NCI-H526 treated with DMSO at 0.1 percent for 48 hours (cell line): ENCODE measurements at places on chromosomes 7 and 10.

DNA sequence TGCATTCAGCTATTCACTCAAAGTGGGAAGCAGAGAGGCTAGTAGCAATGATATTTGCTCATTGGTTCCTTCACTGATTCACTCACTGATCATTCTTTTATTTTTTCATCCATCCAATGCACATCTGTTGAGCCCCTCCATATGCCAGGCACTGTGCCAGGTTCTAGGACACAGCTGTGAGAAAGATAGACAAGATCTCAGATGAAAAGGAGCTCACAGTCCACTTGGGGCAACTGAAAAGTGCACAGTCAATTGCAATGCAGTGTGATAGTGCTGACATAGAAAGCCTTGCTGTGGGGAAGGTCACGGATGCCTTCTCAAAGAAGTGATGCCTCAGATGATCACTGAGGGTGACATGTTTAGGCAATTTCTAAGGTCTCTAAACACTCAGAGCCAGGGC, 262.3 kb downstream of the PTEN start:
- DNase-seq: no peak

DNA sequence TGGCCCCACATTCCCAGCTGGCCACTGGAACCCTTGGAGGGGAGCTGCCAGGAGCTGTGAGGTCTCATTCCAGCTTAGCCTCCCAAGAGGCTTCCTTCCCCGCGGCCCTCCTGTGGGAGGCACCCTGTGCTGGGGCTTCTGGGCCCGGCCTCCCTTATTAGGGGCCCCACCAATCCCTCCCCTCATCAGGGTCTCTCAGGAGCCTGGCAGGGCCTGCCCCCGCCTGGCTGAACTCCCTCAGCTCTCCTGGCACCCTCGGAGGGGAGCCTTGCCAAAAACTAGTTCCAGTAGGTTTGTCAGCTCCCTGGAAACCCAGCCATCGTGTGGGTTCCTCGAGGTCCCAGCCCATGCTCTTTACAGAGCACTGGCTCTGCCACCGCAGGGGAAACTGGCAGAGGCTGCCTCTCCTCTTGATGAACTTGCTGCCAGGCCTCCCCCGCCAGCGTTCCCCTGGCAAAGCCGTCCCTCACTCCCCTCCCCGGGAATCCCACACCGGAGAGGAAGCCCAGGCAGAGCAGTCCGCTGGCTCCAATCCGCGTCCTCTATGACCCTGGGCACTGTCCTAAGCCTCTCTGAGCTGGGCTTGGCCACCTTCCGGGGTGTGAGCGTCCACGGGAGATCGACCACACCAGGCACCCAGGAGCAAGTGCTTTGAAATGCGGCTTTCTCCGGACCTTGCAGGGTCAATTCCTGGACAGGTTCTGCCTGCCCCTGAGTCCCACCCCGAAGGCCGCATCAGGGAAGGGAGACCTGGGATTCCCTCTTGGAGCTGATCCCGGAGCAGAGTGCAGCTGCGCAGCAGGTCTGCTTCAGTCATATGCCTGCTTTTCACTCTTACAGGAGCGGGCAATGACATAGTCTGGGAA, 139.8 kb downstream of the ARHGAP22 start:
- no peak for DNase-seq

DNA sequence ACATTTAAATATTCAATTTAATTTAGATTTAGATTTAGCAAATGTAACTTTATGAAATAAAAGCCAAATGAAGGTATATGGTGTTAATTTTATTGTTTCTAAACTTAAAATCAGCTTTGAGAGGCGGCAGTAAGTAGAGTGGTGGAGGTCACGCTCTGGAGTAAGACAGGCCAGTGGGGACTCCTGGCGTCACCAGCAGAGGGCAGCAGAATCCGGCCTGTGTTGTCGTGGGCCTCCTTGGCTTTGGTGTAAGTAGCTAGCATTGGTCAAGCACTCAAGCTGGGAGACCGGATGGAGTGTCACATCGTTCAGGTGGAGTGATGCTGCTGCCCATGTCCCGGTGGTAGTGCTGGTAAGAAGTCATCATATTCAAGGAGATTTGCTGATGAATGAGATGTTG, 98.7 kb upstream of the DNAJB6 start:
- DNase-seq: no peak

DNA sequence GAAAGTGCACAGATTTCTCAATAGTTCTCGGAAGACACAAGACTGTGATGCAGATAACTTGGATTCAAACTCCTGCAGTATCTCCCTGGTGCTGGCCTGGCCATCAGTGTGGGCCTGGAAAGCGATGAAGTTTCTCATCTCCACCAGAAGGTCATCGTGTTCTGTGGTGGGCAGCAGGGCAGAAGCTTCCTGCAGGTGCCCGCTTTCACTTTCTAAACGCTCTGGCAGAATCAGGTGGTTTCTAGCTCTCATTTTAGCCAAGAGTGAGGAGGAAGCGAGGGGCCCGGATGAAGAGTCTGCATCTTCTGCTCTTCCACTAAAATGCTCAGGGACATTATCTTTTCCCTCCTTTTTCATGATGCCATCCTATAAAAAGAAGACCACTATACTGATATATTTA, 63.0 kb upstream of the DRGX start:
- DNase-seq: no peak

DNA sequence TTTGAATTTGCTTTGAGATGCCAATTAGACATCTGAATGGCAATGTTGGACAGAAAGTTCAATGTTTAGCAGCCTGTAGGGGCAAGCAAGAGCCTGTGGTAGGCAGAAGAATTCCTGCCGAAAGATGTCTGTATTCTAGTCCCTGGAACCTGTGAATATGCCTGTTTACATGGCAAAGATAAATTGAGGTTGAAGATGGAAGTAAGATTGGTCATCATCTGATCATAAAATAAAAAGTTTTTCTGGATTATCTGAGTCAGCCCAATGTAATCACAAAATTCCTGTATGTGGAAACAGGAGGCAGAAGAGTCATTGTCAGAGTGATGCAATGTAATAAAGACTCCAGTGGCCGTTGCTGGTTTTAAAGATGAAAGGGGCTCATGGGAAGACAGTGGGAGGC, 430.5 kb downstream of the MDFIC start:
- DNase-seq: no peak
